CMK (cell line): ENCODE measurements at places on chromosomes 4 and X.

DNA sequence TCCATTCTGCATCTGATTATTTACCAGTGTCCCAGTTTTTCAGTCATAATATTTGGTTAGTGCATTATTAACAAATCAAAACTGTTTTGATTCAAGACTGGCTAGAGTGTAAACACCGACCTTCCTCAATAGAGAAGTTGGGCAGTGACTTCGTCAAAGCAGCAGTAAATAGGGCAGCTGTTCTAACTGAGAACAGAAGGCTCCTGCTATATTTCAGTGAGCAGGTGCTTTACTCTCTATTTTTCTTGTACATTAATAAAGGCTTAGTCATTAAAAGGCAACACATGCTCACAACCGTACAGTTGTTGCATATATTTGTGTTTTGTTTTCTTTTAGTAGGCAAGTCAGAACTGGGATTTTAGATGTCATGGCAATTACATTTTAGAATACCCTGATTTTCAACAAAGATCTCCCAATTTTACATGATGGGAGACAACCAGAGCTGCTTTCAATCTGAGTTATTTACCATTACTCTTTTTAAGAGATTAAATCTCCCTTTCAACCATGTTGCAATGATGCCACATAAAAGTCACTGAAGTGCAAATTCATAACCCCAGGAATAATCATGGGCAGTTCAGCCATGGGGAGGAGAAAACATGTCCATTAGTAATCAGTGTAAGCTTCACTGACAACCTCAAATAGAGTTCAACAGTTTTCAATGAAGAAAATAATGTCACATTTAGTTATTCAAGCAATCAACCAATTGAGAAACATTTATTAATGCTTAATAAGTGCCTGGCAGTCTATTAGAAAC lies 233.3 kb downstream of the NDST4 start:
- no peak for DNase-seq

DNA sequence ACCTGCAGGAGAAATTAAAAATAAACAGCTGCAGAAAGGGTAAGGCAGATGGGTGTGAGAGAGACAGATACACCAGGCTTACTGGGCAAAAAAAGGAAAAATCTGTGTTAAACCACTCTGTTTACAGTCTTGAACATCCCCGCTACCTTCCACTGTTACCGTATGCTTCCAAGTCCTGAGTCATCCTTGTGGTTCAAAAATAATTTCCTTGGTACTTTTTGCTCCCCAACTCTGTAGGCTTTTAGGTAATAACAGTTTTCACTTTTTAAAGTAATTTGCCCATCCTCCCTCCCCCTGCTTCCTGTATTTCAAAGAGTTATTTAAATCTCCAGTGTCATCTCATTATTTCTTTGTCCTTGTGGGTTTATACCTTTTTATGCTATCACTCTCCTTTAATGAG lies 210.1 kb upstream of the FAT4 start:
- no peak for DNase-seq

DNA sequence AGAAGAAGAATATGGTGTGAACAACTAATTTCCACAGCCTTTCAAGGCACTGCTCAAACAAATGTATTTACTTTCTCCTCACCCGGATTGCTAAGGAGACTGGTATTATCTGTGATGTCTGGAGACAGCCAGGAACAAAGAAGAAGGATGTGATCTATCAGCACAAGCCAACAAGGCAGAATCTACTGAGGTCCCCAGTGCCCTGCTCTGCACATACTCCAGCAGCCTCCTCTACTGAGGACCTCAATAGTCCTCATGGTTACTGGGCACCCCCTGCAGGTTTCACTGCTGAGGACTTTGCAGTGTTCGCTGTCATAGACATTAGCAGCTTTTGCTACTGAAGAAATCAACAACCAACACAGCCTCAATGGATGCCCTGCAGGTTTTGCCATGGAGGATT lies 930.1 kb downstream of the ADGRL3 start:
- no peak for DNase-seq

DNA sequence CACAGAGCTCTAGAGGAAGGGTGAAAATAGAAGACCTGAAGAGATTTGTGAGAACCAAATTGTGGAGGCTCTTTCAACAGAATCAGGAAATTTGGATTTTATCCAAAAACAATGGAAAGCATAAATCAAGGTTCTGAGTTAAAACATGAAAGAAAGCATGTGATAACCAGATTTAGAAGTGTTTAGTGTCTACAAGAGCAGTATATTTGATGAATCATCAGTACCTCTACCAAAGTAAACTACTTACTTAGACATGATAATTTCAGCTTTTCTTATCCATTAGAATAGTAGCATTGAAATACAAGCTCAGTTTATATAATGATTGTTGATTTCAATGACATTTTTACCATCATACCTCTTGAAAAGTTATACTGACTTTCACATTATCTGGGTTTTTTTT lies 25.9 kb upstream of the INTU start:
- no peak for DNase-seq

DNA sequence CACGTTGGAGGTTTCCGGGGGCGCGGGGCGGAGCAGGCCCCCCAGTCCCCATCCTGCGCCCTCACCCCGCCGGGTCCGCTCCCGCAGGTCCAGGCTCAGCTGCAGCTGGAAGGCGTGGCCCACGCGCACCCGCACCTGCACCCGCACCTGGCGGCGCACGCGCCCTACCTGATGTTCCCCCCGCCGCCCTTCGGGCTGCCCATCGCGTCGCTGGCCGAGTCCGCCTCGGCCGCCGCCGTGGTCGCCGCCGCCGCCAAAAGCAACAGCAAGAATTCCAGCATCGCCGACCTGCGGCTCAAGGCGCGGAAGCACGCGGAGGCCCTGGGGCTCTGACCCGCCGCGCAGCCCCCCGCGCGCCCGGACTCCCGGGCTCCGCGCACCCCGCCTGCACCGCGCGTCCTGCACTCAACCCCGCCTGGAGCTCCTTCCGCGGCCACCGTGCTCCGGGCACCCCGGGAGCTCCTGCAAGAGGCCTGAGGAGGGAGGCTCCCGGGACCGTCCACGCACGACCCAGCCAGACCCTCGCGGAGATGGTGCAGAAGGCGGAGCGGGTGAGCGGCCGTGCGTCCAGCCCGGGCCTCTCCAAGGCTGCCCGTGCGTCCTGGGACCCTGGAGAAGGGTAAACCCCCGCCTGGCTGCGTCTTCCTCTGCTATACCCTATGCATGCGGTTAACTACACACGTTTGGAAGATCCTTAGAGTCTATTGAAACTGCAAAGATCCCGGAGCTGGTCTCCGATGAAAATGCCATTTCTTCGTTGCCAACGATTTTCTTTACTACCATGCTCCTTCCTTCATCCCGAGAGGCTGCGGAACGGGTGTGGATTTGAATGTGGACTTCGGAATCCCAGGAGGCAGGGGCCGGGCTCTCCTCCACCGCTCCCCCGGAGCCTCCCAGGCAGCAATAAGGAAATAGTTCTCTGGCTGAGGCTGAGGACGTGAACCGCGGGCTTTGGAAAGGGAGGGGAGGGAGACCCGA lies 14.0 kb downstream of the SHOX start:
- DNase-seq, result no peak

GRCh38 chr4:188869581-188869980 lies 730.3 kb downstream of the TRIML1 start:
- no peak for DNase-seq

DNA sequence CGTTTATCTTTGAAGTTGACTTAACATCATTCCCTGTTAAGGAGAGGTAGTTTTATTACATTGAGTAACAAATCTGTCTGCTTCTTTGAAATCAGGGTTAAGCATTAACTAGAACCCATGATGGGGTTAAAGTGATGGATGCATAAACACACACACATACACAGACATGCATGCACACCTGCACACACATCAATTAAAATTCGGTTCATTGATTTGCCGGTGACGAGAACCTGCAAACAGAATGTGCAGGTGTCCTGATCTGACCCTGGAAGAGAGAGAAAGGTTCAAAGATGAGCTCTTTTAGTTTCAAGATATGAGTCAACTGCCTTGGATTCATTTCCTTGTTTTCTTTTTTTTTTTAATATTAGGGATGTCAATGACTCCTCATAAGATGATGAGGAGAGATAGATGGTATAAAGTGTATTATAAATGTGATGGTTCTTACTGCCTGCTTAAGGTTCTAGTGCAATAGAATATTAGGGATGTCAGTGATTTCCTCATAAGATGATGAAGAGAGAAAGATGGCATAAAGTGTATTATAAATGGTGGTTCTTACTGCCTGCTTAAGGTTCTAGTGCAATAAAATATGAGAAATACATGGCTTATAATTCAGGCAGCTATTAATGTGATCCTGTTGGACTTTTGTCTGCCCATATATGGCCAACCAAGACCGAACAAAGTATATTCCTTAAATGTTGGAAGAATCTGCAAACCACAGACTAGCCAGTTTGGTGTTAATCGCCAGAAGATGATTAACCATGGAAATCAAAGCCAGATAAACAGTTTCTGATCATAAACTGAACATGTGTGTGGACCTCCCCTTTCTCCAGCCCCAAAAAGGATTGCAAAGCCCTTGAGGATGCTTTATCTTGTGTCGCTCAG lies 14.1 kb upstream of the CD99 start:
- DNase-seq, result no peak

DNA sequence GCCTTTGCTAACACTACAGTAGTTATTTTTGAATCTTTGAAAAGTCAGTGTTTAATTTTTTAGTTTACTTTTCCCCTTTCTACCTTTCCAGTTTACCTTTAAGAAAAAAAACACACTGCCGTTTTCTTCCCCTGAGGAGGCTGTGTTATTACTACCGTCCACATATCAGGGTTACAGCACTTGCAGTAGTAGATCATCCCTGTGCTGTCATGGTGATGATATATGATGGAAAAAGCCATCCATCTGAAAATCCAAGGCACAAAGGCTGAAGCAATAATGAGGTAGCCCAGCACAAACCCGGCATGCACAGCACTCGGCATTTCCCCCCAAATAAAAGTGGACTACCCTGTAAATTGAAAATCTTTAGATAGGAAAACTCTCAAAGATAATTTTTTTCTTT lies 258.7 kb downstream of the CXXC4 start:
- no peak for DNase-seq

GRCh38 chr4:38002451-38003071 lies 42.4 kb downstream of the PTTG2 start:
- DNase-seq, result no peak

- no peak for DNase-seq
These were observed 43.4 kb downstream of the SHROOM2 start for GRCh38 chrX:9829308-9830267.
